ENCODE measurements at places on chromosomes 7 and 10.

DNA sequence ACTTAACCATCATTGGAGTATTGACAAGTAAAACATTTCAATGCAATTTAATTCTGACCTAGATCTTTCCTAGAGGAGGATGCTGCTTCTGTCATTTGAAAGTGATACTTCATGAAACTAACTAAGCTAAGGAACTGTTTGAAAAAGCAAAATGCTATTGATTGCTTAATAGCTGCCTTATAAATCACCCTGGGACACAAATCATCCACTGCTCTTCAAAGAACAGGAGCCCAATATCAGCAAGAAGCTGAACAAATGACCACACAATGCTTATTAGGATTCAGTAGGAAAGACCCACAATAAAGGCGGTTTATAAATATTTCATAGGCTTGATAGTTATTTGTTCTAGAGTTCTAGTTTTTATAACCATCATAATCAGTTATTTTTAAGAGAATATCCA is 216.3 kb downstream of the TEX36 start:
- DNase-seq, result no peak

DNA sequence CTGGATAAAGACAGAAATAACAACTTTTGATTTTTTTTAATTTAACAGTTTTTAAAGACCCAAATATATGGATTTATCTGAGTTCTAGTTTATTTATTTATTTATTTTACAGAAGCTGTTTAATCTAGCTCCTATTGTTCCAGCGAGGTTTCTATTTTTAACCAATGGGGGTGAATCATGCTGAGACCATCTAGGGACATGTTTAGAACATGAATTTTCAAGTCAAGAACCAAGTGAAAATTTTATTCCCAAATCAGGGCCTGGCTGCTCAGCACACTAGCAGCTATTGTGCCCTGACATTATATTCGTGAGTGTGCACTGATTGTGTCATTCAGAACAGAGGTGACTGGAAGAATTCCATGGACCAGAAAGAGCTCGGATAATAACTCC is 24.6 kb upstream of the MPP7 start:
- DNase-seq, result no peak

GRCh38 chr7:105905209-105905909 is 29.0 kb upstream of the ATXN7L1 start:
- DNase-seq, result no peak

GRCh38 chr10:104054430-104054829 is 31.2 kb downstream of the COL17A1 start:
- peak; percentile 49 for DNase-seq

- no peak for DNase-seq
Measured at GRCh38 chr10:59854571-59854970, 51.8 kb downstream of the CCDC6 start.

GRCh38 chr7:6284461-6285360 is 12.3 kb upstream of the CYTH3 start:
- DNase-seq, result no peak

DNA sequence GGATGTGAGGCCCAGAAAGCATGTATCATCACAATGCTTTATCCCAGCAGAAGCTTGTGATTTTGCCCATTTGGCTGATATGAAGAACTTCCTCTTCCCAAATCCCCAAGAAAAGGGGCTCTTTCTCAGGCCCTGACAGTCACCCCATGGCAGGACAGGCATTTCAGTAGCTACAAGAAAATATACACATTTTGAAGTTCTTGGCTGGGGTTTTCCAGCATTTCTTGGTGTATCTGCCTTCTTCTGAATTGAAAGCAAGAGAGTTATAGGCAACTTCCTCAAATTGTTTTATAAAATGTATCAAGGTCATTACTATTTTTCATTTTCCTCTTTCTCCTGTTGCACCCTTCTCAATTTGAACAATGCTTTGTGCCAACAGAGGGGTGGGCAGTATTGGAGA is 63.3 kb upstream of the PDLIM1 start:
- no peak for DNase-seq

- DNase-seq, result no peak
Measured at GRCh38 chr7:94810496-94810895, 96.9 kb upstream of the PPP1R9A start.

DNA sequence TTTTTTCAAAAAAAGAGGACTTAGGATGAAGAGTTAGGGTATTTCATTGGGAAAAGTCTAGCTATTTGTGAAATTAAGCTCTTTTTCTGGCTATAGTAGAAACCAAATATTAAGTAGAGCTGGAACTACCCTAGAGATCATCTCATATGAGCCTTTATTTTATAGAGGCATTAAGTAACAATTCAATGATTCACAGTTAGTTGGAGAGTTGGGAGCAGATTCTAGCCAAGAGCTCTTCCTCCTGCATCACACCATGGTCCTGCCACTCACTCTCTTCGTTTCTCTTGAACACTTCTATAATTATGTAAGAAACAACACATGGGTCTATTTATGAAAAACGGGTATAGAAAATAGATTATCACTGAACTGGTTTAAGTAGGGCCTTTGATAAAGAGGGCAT is 76.1 kb upstream of the ANK3 start:
- no peak for DNase-seq

GRCh38 chr7:157576415-157576814 is 239.6 kb downstream of the DNAJB6 start:
- DNase-seq, result no peak

- DNase-seq, result no peak
Measured at GRCh38 chr7:28291559-28291958, 111.0 kb upstream of the JAZF1 start.

- no peak for DNase-seq
Measured at GRCh38 chr7:149870701-149871483, 2.9 kb upstream of the ATP6V0E2 start.

- DNase-seq, result no peak
Measured at GRCh38 chr10:115844591-115844990, 428.4 kb downstream of the GFRA1 start.

- DNase-seq, result no peak
Measured at GRCh38 chr10:5507649-5508131, 8.3 kb upstream of the CALML5 start.

DNA sequence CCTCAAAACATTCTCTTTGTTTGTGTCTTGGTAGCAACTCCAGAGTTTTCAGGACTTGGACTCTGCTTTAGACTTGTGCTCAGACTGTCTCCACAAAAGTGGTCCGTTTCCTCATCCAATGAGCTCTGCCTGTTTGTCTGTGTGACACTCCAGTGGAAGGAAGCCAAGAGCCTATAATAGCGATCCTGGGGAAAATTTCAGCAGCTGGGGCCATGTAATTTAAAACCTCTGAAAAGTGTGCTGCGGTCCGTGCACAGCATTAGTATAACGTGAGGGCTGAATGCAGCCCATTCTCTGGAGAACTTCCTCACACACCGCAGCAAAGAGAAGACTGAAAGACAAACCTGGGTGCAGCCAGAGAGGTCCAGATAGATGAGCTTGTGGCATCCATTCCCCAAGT is at the start of gene LRRC17:
LRRC17 (plus strand) TSS at position 259 of the 400 bp plus-strand sequence. CDS start 20,914 bp downstream, outside the sequence.
- DNase-seq, result peak; percentile 27

DNA sequence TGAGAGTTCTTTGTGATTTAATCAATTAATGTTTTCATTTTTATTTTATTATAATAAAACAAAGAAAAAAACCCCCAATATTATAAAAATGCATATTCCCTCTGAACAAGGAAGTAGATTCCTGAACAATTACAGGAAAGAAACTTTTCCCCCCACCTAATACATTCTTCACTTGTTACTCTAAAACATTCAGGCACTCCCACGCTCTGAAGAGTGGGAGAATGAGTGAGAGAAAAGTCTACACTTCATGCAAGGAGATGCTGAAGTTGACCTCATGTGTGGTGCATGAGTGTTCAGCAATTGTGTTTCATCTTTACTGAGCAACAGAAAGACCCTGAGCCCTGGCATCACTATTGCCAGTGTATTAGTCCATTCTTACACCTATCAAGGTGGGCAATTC is 244.2 kb upstream of the IGFBP3 start:
- no peak for DNase-seq

DNA sequence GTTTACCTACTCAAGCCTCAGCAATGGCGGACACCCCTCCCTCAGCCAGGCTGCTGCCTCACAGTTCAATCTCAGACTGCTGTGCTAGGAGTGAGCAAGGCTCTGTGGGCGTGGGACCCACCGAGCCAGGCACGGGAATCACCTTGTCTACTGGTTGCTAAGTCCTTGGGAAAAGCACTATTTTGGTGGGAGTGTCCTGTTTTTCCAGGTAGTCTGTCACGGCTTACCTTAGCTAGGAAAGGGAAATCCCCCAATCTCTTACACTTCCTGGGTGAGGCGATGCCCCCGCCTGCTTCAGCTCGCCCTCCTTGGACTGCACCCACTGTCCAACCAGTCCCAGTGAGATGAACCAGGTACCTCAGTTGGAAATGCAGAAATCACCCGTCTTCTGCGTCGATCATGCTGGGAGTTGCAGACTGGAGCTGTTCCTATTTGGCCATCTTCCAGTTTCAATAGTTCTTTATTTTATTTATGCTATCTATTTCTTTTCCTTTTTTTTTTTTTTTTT is at the start of gene HYAL4:
HYAL4 (plus strand) TSS at position 458 of the 508 bp plus-strand sequence. CDS start 23,105 bp downstream, outside the sequence.
- no peak for DNase-seq

GRCh38 chr10:71547876-71548846 is 151.4 kb downstream of the CDH23 start:
- no peak for DNase-seq

GRCh38 chr10:30537586-30537985 is 92.0 kb downstream of the LYZL2 start:
- DNase-seq, result no peak

DNA sequence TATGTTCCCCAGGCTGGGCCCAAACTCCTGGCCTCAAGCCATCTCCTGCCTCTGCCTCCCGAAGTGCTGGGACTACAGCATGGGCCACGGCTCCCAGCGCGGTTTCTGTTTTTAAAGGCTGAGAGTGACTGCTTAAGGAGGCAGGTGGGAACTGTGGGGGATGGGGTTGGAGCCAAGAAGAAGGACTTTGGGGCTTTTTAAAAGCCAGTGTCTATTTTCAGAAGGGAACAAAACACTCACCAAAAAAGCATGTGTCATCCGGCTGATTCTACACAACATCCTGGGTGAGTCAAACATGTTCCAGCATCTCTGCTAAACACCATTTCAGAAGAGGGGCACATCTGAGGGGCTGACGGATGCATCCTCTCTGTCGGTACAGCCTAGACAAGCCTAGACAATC is 824.5 kb downstream of the TYW1 start:
- no peak for DNase-seq

GRCh38 chr10:10730471-10731043 is 287.1 kb upstream of the CELF2 start:
- DNase-seq, result no peak

DNA sequence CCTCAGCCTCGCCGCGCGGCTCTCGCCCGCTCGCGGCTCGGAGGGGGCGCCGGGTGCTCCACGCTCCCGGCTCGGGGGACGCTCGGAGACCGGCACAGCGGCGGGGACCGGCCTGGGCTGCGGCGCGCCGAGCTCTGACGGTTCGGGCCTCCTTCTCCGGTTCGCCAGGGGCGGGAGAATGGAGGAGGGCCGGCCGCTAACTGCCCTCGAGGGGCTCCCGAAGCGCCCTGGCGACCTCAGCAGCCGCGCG is 232 bp upstream of the GRID1 start:
- no peak for DNase-seq

GRCh38 chr10:27450225-27450624 is 53.9 kb upstream of the RAB18 start:
- no peak for DNase-seq

- DNase-seq, result no peak
Measured at GRCh38 chr10:25804505-25804904, 129.5 kb upstream of the MYO3A start.

GRCh38 chr10:16890691-16891090 is 73.5 kb upstream of the RSU1 start:
- DNase-seq, result no peak

GRCh38 chr10:63692220-63692896 is 171.2 kb downstream of the REEP3 start:
- no peak for DNase-seq

Data from amniotic stem cell (primary cell).